Fibroblast of skin of back (primary cell): ENCODE measurements at places on chromosomes 16 and 17.

DNA sequence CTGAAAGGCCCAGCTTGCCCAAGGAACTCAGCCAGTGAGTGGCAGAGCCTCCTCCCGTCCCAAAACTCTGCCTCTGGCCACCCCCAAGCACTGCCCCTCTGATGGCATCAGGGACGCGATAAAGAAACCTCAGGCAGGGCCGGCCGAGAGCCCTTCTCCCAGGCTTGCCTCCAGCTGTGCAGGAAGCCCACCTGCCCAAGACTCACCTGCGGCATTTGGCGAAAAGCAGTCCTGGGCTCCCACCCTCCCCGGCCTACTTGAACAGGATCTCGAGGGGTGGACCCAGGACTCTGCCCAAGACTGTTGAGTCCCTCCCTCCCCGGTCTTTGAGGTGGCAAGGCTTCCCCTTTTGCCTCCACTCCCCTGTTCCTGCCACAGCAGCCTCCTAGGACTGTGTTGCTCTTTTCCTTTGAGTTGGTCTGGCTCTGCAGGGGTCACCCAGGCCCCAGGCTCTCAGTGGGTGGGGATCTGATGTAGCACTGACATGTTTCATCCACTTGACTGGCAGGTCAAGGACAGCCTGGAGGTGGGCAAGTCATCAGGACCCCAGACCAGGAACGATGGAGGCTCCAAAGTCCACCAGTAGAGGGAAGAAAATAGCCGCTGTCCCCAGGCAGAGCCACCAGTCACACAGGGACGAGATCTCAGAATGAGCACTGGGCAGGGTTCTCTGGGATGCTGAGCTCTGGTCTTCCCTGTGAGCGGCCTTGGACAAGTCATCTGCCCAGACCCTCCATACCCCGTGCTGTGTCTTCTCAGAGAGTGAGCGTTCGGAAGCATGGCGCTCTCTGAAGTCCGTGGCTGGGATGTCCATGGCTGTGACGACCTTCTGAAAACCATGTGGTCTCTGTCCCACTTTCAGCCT lies 111.0 kb upstream of the TNRC6C start:
- DNase-seq = no peak

GRCh38 chr16:55605754-55606336 lies 39.4 kb downstream of the CAPNS2 start:
- peak; percentile 8 for DNase-seq

GRCh38 chr17:43140396-43141332 lies 15.5 kb upstream of the BRCA1 start:
- DNase-seq = no peak

- peak; percentile 12 for DNase-seq
Measured at GRCh38 chr17:5097101-5097834, 14.4 kb downstream of the ZNF232 start.

DNA sequence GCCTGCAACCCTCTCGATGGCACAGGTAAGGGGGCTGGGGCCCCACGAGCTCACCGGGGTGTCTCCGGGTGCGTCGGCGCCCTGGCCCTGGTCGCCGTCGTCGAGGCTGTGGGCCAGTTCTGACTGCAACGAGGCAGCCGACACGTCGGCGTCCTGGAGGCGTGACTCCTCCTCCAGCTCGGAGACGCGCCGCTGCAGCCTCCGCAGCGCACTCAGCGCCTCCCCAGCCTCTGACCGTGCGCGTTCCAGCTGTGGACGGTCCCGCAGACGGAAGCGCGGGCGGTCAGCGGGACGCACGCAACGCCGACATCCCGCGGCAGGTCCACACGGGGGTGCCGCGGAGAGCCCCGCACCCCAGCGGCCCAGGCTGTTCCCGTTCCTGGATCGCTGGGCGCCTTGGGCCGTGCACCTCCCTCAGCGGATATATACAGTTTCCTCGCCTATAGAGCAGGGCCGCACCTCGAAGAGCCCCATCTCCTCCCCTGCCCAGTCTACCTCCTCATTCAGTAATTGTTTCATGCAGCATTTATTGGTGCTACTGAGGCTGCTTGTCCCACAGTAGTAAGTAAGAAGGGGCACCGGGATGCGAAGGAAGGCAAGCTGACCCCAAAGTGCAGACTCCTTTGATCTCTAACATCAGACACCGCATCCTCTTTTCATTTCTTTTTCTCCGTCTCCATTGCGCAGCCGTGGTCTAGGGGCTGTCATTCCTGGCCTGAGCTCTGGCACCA lies 5.8 kb downstream of the THOC6 start:
- DNase-seq = peak; percentile 48

GRCh38 chr16:28838558-28838918 lies 7.6 kb downstream of the TUFM start:
- no peak for DNase-seq

- DNase-seq = no peak
Measured at GRCh38 chr17:27336184-27336583, 42.3 kb downstream of the WSB1 start.

- DNase-seq = no peak
Measured at GRCh38 chr16:57688987-57689761, 5.4 kb upstream of the DRC7 start.

GRCh38 chr17:22374741-22375140 lies 682.4 kb downstream of the KCNJ18 start:
- no peak for DNase-seq

DNA sequence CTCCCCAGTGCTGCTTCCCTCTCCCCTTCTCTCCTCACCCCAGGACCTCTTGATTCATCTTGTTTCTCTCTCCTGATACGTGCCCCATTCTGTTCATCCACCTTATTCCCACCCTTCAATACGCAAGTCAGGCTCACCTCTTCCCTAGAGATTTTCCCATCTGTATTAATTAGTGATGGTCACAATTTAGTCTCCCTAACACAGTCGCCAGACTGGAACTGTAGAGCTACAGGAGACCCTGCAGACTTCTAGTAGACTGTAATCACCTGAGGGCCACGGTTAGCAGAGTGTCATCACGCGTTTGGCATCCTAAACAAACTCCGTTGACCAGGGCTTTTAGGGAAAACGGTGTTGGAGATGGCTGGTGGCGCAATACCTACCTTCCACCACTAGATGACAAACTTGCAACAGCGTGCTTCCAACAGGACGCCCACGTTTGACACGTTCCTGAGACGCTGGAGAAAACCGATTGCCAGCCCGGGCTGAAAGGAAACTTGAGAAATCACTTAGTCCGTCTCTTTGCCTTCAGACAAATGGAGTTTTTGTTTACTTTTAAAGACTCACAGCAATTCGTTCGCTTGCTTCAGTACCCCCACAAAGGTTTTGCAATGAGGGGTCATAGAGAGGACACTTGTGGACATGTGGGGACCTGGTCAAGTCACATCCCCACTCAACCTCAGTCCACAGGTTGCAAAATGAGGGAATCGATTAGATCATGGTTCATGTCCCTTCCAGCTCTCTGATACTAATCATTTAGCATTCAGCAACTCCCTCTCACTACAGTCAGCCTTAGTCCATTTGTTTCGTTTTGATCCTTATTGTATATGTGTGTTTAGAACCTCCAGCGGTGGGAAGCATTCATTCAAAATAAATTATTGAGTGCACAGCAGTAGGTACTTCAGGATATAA lies 20.6 kb downstream of the MYL4 start:
- DNase-seq = peak; percentile 94

GRCh38 chr16:46929378-46930332 lies 43.8 kb downstream of the DNAJA2 start:
- DNase-seq = peak; percentile 37

DNA sequence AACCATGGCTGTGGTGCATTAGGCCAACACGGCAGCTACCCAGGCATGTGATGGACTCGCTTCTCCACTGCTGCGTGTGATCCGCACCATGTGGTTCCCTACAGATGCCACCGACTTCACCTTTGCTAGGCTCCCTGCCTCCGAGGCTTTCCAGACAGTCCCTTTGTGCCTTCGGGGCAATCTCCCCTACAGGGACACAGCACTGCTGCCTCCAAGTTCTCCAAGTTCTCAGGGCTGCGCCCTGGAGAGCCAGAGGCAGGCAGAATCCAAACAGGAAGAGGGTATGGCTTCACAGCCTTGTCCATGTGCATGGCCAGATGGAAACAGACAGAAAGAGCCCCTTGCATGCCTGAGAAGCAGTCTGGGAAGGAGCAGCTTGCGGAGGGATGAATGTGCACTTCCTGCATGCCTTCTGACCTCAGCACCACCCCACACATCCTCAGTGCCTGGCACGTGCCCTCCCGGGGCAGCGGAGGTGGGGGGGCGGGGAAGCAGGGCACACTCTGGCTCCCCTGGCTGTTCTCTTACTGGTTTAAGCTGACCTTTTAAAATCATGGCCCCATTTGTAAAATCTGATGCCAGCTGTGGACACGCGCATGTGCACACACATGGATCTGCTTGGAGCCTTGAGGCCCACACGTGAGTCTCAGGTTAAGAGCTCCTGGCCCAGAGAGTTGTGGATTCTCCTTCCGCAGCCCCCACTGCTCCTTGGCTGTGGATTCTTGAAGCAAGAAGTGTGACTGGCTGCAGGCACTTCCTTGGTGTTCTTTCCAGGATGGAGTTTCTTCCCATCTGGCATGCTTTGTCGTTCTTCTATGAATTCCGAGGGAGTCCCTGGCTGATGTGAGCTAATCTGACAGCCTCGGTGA lies 55.3 kb upstream of the MTSS2 start:
- DNase-seq = peak; percentile 89

GRCh38 chr16:90078579-90078895 lies 1.4 kb upstream of the PRDM7 start:
- no peak for DNase-seq

- no peak for DNase-seq
Measured at GRCh38 chr17:54882950-54883349, 17.7 kb upstream of the TOM1L1 start.

DNA sequence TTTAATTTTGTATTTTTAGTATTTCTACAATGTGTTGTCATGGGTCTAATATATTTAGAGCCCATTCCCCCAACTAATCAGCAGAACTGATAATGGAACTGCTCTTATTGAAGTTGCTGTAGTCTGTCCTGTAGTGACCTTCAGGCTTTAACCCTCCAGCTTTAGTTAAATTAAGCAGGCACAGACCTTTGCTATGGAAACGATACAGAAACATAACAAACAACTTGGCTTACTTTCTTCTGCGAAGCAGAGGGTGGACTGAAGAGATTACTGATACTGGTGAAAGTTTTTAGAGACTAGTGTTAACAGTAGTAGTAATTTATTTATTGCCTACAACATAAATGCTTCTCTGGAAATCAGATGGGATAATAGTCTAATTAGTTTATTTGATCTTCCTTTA lies 61.4 kb downstream of the NFATC3 start:
- DNase-seq = peak; percentile 9

DNA sequence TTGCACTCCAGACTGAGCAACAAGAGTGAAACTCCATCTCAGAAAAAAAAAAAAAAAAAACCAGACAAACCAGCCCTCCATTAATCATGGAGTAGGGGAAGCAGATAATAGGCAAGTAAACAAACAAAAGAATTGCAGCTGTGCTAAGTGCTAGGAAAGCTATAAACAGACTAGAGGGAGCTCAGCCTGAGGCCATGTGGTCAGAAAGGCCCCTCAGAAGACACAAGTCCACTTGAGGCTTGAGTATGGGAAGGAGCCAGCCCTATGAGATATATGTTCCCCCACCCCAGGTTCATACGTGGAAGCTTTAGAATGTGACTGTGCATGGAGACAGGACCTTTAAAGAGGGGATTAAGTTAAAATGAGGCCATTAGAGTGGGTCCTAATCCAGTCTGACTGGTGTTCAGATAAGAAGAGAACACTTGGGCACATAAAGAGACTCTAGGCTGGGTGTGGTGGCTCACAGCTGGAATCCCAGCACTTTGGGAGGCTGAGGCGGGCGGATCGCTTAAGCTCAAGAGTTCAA lies 132.6 kb upstream of the NOL11 start:
- DNase-seq = no peak

- no peak for DNase-seq
Measured at GRCh38 chr16:2186064-2186463, 10.3 kb downstream of the CASKIN1 start.

DNA sequence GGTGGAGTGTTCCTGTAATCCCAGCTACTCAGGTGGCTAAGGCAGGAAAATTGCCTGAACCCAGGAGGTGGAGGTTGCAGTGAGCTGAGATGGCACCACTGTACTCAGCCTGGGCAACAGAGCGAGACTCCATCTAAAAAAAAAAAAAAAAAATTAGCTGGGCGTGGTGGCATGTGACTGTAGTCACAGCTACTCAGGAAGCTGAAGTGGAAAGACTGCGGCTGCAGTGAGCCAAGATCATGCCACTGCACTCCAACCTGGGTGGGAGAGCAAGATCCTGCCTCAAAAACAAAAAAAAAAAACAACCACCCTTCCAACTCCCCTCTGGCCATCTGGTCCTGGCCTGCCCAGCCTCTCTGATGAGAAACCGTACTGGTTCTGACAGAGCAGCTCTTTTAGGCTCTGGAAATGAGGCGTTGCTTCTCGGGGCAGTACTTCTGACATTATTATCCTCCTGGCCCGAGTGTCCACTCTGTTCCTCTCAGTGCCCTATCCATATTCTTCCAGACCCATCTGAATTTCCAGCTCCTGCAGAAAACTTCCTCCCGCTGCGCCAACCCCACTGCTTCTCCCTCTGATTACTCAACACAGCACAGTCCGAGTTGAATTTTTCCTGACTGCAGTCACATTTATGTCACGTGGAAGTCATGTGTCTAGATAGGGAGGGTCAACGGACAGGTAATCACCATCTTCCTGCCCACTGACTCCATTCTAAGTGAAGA lies 13.3 kb downstream of the GGA2 start:
- no peak for DNase-seq

DNA sequence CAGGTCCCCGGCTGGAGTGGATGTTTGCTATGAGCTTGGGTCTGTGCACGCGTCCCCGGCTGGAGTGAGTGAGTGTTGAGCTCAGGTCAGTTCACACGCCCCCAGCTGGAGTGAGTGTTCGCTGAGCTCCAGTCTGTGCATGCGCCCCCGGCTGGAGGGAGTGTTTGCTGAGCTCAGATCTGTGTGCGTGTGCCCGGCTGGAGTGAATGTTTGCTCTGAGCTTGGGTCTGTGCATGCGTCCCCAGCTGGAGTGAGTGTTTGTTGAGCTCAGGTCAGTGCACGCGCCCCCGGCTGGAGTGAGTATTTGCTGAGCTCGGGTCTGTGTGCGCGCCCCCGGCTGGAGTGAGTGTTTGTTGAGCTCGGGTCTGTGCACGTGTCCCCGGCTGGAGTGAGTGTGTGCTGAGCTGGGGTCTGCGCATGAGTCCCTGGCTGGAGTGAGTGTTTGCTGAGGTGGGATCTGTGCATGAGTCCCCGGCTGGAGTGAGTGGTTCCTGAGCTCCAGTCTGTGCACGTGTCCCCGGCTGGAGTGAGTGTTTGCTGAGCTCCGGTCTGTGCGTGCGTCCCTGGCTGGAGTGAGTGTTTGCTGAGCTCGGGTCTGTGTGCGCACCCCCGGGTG lies 284.2 kb downstream of the SNX29 start:
- no peak for DNase-seq
